ENCODE measurements at places on chromosomes 5 and 9. TPM values are rescaled to one million over a fixed set of nuclear protein-coding genes. Genes with fewer than 3 reads are reported as not detected.

- DNase-seq = no peak
Measured at GRCh38 chr5:173567548-173567947, 48.9 kb downstream of the BOD1 start.

DNA sequence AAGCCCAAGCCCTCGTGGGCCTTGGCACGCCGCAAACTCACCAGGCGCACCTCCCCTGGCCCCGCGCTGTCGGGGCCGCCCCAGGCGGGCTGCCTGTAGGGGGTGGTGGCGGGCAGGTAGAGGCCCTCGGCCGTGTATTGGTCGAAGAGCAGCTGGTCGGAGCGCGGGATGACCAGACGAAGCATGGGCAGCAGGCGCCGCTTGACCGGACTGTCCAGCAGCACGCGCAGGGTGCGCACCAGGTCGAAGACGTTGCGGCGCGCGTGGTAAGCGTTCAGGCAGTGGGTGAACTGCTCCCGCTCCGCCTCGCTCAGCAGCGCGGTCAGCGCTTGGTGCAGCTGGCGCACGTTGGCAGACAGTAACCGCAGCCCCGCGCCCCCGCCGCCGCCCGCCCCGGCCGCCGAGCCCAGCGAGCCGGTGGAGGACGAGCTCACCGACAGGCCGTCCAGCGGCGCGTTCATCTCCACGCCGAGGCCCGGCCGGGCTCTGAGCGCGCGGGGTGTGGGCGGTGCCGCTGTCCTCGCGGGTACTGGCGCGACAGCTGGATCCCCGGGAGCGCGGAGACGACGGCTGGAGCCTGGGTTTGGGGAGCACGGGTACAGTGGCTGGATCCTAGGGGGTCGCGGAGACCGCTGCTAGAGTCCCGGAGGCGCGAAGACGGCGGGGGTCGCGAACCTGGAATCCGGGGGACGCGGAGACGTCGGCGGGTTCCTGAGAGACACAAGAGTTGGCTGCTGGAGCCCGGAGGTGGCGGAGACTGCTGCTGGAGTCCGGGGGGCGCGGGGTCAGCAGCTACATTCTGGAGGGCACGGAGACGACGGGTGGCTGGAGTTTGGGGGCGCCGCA, 709 bp downstream of the WHRN start:
- DNase-seq = peak; percentile 64

DNA sequence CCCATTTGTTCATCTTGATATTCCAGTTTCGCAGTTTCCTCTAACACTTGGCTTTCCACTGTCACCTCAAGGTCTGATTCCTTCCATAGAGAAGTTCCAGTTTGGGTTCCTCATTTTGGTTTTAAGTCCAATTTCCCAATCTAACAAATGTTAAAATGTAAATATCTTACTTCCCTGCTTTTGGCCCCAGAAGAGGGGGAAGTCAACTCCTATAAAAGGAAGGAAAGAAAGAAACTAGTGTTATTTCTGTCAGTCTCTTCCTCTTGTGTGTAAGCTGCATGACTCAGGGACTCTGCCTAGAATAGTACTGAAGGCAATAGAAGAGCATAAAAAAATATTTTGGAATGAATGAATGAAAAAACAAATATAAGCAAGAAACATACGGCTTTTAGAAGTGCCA, 127.5 kb upstream of the CCNG1 start:
- DNase-seq = no peak

GRCh38 chr9:14733133-14733532, 10.6 kb upstream of the CER1 start:
- DNase-seq = no peak

The BTNL8 gene
- not detected for total RNA-seq

The CA9 gene
- not detected for total RNA-seq

GRCh38 chr5:73314395-73315257, 134.0 kb downstream of the FOXD1 start:
- no peak for DNase-seq

GRCh38 chr9:107173422-107174180, 109.5 kb upstream of the RAD23B start:
- no peak for DNase-seq

The FBLL1 gene
- total RNA-seq = not detected

The ADGRD2 gene
- not detected for total RNA-seq

DNA sequence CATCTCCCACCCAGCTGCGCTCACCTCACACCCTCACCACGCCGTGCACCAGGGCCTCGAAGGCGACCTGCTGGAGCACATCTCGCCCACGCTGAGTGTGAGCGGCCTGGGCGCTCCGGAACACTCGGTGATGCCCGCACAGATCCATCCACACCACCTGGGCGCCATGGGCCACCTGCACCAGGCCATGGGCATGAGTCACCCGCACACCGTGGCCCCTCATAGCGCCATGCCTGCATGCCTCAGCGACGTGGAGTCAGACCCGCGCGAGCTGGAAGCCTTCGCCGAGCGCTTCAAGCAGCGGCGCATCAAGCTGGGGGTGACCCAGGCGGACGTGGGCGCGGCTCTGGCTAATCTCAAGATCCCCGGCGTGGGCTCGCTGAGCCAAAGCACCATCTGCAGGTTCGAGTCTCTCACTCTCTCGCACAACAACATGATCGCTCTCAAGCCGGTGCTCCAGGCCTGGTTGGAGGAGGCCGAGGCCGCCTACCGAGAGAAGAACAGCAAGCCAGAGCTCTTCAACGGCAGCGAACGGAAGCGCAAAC, 1.1 kb downstream of the POU4F3 start:
- no peak for DNase-seq

- DNase-seq = no peak
Measured at GRCh38 chr5:171388816-171389168, 1.1 kb downstream of the NPM1 start.

DNA sequence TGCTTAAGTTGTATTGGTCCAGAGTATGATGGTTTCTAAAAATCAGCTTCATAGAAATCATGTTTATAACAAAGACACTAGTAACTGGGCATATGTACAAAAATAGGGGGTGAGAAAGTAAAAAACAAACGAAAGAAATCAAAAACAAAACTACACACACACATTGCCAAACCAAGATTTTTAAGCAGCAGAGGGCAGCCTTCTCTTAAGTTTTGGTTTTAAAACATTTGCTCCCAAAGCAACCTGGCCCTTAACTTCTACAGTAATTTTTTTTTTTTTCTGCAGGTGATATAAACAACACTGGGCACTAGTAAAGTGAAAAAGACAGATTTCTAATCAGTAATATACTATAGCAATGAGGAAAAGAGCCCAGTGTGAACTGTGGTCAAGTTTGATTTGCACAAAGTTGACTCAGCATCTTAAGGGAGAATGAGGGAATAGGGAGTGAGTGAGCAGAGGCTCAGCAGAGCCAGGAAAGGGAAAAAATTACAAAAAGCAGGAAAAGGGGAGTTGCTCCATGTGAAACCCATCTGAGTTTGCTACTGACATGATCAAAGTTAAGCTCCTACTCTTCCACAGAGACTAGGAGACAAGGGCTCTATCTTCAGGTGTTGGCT, 13.4 kb upstream of the GAPT start:
- no peak for DNase-seq

GRCh38 chr9:6153425-6153824, 62.2 kb upstream of the IL33 start:
- DNase-seq = no peak

DNA sequence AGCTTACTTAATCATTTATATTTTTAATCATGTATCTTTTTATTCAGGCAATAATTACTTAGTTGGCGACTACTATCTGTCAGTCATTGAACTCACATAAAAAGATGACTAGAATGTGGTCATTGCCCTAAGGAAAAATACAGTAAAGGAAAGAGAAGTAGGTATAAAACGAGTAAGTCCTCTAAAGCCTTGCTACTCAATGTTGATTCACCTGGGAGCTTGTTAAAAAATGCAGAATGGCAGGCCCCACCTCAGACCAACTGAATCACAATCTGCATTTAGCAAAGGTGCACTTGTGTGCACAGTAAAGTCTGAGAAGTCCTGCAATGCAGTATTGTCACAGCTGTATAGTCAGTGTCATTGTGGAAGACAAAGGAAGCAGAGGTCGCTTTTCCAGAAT, 592.4 kb downstream of the CSNK1G3 start:
- DNase-seq = no peak

The SLC34A1 gene
- total RNA-seq = not detected

GRCh38 chr9:113645227-113645977, 181.9 kb downstream of the RGS3 start:
- no peak for DNase-seq

DNA sequence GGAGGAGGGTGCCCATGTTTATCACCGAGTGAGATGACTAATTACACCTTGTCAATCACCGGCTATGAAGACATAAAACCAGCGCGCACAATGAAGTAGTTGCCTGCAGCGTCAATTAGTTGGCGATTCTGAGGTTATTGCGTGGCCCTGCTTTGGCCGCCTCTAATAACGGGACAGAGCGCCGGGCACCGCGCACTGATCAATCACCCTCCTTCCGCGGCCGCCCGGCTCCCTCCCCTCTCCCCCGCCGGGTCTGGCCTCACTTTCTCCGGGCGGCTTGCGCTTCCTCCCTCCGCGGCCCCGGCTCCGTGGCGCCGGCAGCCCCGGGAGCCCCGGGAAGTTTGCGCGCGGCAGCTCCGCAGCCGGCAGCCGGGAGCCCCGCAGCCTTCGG, 3.3 kb upstream of the LHX2 start:
- no peak for DNase-seq

- no peak for DNase-seq
Measured at GRCh38 chr9:105331160-105331559, 86.7 kb downstream of the SLC44A1 start.

The C9orf153 gene
- 0.22 TPM for total RNA-seq

GRCh38 chr5:53430618-53431252, 49.7 kb upstream of the FST start:
- no peak for DNase-seq

- no peak for DNase-seq
Measured at GRCh38 chr5:158821331-158821730, 278.4 kb downstream of the EBF1 start.

- DNase-seq = no peak
Measured at GRCh38 chr5:127958421-127959011, 125.0 kb upstream of the SLC12A2 start.

The FAM169A gene
- 3.0 TPM for total RNA-seq

DNA sequence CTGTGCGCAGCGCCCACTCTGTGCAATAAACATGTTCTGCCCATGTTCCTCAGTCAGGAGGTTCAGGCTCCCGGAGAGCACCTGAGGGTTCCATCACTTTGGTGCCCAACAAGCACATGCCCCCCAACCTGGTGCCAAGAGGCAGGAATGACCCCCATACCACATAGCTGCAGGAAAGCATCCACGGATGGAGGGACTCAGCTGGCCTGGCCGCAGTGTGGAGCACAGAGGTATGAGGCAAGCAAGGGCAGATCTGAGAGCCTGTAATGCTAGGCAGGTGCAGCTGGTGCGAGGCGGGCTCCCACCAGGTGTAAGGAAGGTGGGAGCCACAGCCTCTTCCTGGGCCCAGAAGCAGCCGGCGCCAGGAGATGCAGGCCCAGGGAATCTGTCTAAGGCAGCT, 4.3 kb upstream of the MRNIP start:
- no peak for DNase-seq

GRCh38 chr9:84216151-84216550, 124.4 kb downstream of the SLC28A3 start:
- DNase-seq = no peak

DNA sequence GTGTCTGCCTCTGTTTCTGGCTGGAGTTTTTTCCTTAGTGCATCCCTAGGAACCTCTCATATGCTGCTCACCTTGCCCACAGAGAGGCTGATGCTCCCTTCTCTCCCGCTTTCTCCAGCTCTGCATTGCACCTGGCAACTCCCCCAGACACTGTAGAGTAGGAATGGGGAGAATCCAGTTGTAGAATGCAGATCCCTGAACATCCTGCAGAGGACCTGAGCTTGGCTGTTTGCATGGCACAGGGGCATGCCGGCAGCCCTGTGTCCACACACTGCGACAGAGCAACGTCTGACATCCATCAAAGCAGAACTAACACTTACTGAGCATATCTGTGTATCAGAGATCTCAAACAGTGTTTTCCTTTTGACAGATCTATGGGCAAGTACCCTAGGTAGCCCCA, 19.9 kb downstream of the IDNK start:
- no peak for DNase-seq

- no peak for DNase-seq
Measured at GRCh38 chr9:113910036-113910639, 34.0 kb downstream of the ZNF618 start.

The TAF11L5 gene
- not detected for total RNA-seq

DNA sequence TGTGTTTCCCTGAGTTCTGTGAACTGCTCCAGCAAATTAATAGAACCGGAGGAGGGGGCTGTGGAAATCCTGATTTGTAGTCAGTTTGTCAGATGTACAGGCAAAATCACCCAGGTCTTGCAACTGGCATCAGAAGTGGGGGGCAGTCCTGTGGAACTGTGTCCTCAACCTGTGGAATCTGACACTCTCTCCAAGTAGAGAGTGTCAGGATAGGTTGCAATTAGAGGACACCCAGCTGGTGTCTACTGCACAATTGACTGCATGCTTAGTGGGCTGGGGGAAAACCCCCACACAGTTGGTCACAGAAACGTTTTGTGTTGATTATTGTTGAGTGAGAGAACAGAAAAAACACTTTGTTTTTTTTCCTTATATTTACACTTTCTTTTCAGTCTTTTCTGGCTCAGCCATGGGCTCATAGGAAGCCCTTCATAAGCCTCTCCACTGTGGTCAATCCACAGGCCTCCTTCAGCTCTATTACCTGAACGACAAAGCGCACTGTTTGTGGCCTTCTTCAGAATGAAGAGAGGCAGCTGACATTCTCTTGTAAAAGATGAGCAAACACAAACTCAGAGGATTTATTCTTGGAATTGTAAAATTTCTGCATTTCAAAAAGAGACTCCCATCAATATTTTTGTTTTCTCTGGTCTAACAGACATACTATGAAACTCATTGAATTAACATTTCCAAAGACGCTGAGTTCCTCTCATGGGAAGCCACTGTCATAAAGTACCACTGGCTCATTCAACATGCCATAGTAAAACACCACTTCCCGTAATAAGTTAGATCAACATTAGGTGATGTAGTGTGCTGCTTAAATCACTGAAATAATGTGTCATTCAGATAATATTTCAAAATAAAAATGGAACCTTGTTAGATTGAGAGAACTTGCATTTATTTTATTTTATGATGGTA, 348.9 kb upstream of the RFX3 start:
- DNase-seq = no peak

The AMBP gene
- 0.51 TPM for total RNA-seq

The PDLIM4 gene
- total RNA-seq = 5.2 TPM
